ENCODE measurements at places on chromosomes 2 and 18.
A peak's percentile ranks its signal among the peaks of the same experiment; 100 is the strongest.

DNA sequence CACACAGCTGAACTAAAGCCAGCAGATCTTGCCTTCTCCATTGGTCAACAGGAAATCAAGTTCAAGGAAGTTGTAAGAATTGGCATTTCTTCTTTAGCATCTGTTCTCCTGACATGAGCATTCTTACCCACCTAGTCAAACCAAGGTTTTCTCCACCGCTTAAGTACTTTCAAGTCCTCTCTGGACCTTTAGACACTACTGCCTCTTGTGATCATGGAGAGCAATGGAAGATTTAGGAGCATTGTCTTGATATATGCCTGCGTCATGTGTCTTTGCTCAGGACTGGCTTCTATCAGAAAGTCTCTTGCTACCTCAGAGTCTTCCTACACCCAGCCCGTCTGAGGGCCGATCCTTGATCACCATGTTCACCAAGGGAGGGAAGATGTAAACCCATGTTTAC is 262.2 kb downstream of the PHLPP1 start:
- DNase-seq = no peak

- no peak for DNase-seq
These were observed 91.5 kb upstream of the LPIN2 start for GRCh38 chr18:3104190-3105054.

- no peak for DNase-seq
These were observed 86.5 kb downstream of the LIPG start for GRCh38 chr18:49648326-49648725.

DNA sequence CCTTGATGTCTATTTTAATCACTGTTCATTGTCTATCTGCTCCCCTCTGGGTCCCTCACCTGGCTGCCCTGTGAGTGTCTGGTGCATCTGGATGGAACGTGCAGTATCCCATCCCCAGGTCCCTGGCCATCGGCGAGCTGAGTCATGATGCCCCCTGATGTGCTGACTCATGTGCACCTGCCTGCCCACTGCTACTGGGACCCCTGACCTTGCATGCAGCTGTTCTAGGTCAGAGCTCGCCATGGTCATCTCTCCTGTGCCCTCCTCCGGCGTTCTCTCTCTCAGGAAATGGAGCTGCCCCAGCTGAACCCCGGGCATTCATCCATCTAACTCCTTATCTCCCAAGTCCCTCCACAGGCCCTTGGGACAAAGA is 516.2 kb upstream of the HS6ST1 start:
- no peak for DNase-seq

DNA sequence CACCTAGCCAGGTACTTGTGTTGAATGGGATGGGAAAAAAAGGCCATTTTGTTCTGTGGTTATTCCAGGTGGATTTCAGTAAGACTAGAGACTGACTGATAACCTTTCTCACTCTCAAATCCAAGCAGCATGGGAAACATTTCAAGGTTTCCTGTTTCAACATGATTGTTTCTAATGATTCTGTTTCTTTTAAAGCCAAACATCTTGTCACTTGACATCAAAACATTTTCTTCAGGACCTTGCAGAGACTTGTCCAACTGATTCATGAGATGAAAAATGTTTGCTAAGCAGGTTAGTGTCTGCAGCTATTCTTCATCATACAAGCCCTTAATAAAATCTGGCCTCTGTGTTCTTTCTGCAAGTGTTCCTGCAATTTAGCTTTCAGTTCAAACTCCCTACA is 456.5 kb upstream of the CWC22 start:
- DNase-seq = no peak

DNA sequence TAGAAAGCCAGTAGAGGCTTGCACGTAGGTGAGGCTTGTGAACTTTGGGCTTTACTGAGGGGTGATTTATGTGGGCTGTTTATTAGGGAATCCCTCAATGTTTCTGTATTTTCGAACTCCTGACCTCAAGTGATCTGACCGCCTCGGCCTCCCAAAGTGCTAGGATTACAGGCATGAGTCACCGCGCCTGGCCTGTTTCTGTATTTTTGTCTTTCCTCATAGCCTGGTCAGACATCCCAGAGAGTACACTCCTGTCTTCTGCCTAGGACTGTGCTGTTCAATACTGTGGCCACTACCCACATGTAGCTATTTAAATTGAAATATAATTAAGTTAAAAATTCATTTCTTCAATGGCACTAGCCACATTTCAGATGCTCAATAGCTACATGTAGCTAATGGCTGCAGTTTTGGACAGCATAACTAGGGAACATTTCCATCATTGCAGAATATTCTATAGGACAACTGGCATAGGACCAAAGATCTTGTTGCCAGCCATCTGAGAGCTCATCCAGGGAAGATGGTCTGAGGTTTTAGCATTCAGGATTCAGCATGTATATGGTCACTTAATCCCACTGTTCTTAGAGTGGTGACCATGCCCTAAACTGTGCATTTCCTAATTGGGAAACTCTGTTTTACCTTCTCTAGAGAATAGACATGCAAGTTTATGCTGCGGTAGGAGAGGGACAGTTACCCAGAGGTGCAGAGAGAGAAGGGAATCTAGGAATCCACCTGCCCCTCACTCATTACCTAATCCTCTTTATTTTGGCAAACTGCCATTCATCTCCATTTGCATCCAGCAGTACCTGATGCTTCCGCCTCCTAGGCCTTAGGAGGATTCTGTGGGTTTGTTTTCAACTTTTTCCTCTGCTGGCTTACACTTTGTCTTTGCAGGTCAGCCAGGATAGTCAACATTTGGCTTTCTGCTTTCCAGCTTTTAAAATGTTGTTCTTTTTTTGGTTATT is 64.4 kb downstream of the LCLAT1 start:
- DNase-seq = peak; percentile 65
